ENCODE measurements at places on chromosomes 4 and X. TPM values are rescaled to one million over a fixed set of nuclear protein-coding genes. Genes with fewer than 3 reads are reported as not detected.

RHOXF1 gene
- total RNA-seq: not detected

FOXP3 gene
- 14.3 TPM for total RNA-seq

TRO gene
- 1.3 TPM for total RNA-seq

PPP1R3F gene
- total RNA-seq: 6.5 TPM

GPR82 gene
- total RNA-seq: 0.08 TPM

ZDHHC15 gene
- 0.24 TPM for total RNA-seq

DMRTC1 gene
- total RNA-seq: not detected

DNA sequence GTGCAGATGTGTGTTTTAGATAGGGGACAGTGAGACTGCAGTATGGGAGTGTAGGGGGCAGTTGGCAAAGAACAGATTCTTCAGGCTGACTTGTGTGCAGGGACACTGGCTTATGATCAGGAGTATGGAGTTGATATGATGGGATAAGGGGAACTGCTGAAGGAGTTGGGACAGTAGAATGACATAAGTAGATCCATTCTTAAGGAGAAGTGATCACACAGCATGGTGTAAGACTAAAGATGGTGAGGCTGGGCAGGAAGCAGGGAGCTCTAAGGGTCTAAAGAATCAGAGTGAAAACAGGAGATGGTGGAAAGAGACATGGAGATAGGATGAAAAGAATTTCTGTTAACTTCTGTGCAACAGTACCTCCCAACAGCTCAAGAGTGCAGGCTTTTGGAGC is 70.7 kb downstream of the REELD1 start:
- no peaks in the 10 kb centered on the region for H3K27me3 ChIP-seq
- no peak overlapping the region for H3K27ac ChIP-seq
- no peaks in the 10 kb centered on the region for H3K4me1 ChIP-seq
- H3K4me3 ChIP-seq: no peak overlapping the region
- peaks cover 4% of the 10 kb centered on the region for H3K36me3 ChIP-seq

DNA sequence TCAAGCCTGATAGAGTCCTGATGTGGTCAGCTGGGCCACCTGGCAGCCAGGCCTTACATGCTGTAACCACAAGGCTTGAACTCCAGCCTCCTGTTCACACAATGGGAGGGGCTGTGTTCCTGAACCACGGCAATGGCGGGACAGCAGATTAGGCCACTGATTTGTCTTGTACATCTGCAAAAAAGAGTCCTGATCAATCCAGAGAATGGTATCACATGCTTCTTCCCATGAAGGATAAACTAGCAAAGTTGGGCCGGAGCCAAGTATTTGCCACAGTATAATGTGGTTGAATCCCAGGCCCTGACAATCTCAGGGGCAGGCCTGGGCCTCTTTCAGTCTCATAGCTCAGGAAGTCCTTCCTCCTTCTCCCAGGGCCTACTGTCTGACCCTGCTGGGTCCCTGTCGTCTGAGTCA is 2182.5 kb upstream of the AGA start:
- no peaks in the 10 kb centered on the region for H3K36me3 ChIP-seq
- no peaks in the 10 kb centered on the region for H3K4me1 ChIP-seq
- no peak for DNase-seq
- no peak overlapping the region for H3K4me3 ChIP-seq

DNA sequence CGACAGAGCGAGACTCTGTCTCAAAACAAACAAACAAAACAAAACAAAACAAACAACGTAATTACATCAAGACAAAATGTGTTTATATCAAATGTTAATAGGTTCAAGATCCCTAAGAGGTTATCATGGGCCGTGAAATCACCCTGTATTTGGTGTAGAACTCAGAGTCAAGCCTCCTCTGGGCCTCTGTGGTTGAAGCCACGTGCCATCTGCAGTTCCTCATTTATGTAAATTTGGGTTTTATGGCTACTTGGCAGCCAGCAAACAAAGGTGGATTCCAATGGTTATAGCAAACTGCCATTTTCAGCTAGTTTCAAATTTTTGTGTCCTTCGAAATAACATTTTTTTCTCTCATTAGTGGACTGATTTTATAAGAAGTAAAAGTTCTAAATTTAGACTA is 16.4 kb downstream of the NSDHL start:
- H3K27ac ChIP-seq: no peak overlapping the region
- H3K36me3 ChIP-seq: peaks cover 19% of the 10 kb centered on the region
- H3K4me1 ChIP-seq: peaks cover 8% of the 10 kb centered on the region
- no peak overlapping the region for H3K4me3 ChIP-seq

DNA sequence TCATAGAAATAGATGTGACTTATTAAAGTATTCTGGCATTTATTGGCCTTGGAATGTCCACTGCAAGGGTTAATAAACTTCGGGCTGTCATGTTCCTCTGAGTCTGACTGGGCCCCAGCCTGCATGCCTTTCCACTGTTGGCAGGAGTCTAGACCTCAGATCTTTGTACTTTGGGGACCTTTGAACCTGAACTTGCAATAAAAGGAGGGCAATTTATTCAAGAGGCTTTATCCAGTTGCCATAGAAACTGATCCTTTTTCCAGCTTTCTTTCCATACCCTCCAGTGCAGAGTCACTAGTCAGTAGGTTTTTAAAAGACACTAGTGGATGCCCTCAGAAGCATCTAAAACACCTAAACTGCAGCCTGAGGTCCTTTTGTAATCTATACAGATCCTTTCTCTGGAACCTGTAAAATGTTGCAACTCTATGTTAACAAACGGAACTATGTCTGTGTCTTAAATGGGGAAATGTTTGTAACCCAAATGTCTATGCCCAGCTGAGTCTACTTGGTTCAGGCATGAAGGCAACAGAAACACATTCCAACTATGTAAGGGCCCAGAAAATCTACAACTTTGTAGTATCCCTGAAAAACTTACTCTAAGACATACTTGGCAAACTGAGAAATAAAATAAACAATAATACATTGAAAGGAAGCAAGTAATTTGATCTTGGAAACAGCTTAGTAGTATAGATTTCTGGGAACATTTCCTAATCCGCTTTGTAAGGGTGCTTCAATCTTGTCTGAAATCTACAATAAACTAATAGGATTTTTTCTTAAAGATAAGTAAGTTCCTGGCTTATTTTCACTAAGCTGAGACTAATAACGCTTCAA is 41.5 kb downstream of the SOWAHB start:
- no peaks in the 10 kb centered on the region for H3K36me3 ChIP-seq
- no peak overlapping the region for H3K4me3 ChIP-seq
- no peak for DNase-seq
- peaks cover 13% of the 10 kb centered on the region for H3K27me3 ChIP-seq

DNA sequence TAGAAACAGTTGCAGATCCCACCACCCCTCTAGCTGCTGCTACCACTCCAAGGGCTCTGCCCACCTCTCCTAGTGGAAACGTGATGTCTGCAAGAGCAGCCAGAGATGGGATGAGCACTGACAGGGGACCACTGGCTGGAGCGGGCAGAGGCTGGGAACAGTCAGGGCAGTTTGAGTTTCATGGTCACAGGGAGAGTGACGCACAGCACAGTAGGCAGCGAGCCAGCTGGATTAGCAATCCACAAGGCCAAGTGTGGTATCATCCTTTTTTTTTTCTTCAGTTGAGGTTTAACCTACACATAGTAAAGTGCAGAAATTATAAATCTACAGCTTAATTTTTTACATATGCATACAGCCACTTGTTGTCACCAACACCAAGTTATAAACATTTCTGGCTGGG is 6.4 kb upstream of the SCML2 start:
- no peak overlapping the region for H3K4me3 ChIP-seq
- no peak overlapping the region for H3K27ac ChIP-seq
- no peaks in the 10 kb centered on the region for H3K4me1 ChIP-seq
- no peaks in the 10 kb centered on the region for H3K36me3 ChIP-seq
- DNase-seq: no peak

GRCh38 chr4:113820108-113820507 is 58.6 kb upstream of the CAMK2D start:
- H3K4me1 ChIP-seq: peaks cover 32% of the 10 kb centered on the region
- no peak overlapping the region for H3K4me3 ChIP-seq
- no peaks in the 10 kb centered on the region for H3K36me3 ChIP-seq
- no peak for DNase-seq
- H3K27ac ChIP-seq: peak overlapping the region; percentile 4

DNA sequence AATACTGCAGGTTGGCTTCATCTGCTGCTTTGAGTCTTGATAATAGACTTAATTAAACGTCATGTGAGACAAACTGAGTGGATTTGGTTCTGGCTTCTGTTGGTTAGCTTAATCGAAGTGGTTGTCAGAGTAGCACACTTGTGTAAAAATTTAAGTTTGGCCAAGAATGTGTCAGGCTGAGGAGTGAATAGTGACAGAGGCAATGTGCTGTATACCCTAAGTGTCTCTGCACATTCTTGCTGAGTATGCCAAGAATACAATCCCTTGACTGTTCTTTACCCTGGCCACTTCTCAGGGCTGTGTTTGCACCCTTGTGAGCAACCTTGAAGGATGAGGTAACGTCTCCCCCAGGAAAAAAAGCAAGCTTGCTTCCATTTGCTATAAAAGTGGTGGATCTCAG is 14.9 kb downstream of the RPS3A start:
- H3K4me3 ChIP-seq: no peak overlapping the region
- H3K27ac ChIP-seq: no peak overlapping the region
- peaks cover 2% of the 10 kb centered on the region for H3K36me3 ChIP-seq
- H3K27me3 ChIP-seq: no peaks in the 10 kb centered on the region
- no peak for DNase-seq
- peaks cover 5% of the 10 kb centered on the region for H3K4me1 ChIP-seq

- H3K36me3 ChIP-seq: no peaks in the 10 kb centered on the region
- H3K4me3 ChIP-seq: peak overlapping the region; percentile 84
- peaks cover 12% of the 10 kb centered on the region for H3K4me1 ChIP-seq
Observed at GRCh38 chr4:125315576-125316400, 1.0 kb downstream of the FAT4 start.

DNA sequence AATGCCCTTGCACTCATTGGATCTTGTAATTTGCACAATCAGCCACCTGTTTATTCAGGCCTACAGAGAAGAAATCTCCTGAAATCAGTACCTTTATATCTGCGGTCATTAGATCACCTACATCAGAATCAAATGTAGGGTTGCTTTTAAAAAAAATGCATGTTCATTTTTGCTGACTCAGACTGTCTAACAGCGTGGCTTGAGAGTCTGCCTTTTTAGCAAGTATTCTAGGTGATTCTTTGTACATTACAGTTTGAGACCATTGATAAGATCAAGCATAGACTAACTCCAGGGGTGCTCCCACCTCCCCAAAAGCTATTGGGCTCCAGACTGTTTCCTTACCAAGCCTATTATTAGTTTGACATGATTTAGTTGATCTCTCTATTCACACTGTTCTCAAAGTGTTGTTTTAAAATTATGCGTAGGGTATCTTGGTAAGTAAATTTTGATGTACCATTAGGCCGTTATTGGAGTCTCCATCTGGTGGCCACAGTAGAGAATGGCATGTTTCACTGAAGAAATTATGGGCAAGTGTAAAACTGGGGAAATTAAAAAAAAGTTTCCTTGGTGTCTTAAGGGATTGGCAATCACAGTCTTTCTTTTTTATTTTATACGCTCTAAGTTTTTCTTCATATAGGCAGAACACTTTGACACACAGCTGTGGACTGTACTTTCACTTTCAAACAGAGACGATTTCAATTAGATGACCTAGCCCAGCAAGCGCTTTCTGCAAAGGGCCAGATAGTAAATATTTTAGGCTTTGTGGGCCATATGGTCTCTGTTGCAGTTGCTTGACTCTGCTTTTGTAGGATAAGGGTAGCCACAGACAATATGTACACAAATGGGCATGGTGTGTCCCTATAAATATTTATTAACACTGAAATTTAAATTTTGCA is 33.7 kb upstream of the MSL3 start:
- H3K36me3 ChIP-seq: no peaks in the 10 kb centered on the region
- no peak for DNase-seq
- H3K27me3 ChIP-seq: peaks cover 2% of the 10 kb centered on the region
- no peak overlapping the region for H3K27ac ChIP-seq

GRCh38 chr4:125105561-125105960 is 209.2 kb upstream of the FAT4 start:
- H3K27ac ChIP-seq: no peak overlapping the region
- DNase-seq: no peak
- H3K4me1 ChIP-seq: no peaks in the 10 kb centered on the region
- no peak overlapping the region for H3K4me3 ChIP-seq

- no peak overlapping the region for H3K4me3 ChIP-seq
- no peaks in the 10 kb centered on the region for H3K36me3 ChIP-seq
- no peak for DNase-seq
- peaks cover 17% of the 10 kb centered on the region for H3K27me3 ChIP-seq
- peaks cover 13% of the 10 kb centered on the region for H3K4me1 ChIP-seq
Observed at GRCh38 chr4:153234885-153235284, 30.6 kb downstream of the TRIM2 start.

DNA sequence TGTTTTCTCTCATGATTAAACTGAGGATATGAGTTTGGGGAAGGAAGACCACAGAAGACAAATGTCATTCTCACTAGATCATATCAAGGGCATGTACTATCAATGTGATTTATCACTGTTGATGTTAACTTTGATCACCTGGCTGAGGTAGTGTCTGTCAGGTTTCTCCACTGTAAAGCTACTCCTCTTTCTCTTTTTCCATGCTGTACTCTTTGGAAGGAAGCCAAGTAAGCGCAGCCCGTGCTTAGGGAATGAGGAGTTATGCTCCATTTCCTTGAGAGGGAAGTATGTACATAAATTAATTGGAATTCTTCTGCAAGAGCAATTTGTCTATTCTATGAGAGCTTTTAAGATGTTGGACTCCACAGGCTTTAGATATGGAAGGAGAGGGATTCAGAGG is 4.0 kb upstream of the KANTR start:
- DNase-seq: no peak
- H3K4me1 ChIP-seq: peaks cover 35% of the 10 kb centered on the region
- peaks cover 1% of the 10 kb centered on the region for H3K27me3 ChIP-seq
- no peak overlapping the region for H3K27ac ChIP-seq
- H3K36me3 ChIP-seq: peaks cover 16% of the 10 kb centered on the region

- peaks cover 14% of the 10 kb centered on the region for H3K36me3 ChIP-seq
- no peaks in the 10 kb centered on the region for H3K4me1 ChIP-seq
- no peak overlapping the region for H3K27ac ChIP-seq
- no peak for DNase-seq
Observed at GRCh38 chr4:102692474-102692873, 68.3 kb downstream of the MANBA start.

DNA sequence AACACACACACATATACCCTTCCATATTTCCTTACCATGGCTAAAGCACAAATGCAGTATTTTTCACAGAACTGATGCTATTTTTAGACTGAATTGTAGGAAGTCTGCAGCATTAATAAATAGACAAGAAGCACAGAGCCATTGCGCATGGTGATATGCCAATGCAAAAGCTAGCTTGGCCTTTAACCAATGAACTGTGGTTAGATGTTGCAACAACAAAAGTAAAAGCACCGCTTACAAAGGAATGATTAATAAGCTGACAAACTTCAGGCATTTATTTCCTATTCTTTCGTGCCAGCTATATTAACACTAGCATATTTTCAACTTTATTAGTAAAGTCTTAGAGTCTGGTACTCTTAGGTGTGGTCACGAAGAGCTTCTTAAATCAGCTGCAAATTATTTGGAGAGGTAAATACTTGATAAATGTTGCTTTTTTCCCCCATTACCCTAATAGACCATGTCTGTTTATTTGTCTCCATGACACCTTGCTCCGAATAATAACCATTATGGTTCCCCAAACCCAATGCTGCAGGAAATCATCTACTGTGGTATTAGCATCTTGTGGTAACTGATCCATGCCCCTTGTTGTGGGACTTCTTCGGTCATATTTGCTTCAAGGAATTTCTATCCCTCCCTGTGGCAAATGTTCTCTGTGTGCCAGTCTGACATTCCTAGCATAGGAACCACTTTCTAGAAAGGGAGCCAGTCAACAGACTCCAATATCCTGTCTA is 306.1 kb upstream of the TAPT1 start:
- H3K36me3 ChIP-seq: no peaks in the 10 kb centered on the region
- no peaks in the 10 kb centered on the region for H3K4me1 ChIP-seq
- no peak for DNase-seq
- no peak overlapping the region for H3K4me3 ChIP-seq
- no peaks in the 10 kb centered on the region for H3K27me3 ChIP-seq
- H3K27ac ChIP-seq: no peak overlapping the region

All from activated T-helper 1 cell treated with anti-CD3 and anti-CD28 coated beads, Interleukin-12 subunit alpha, Interleukin-12 subunit beta, Interleukin-2, Interleukin-4 antibody, amounts not matched to agents 30 ng/mL and 10 ng/mL and 1 ng/mL, durations not matched to agents 14 hours and 24 hours and 36 hours (primary cell).